Hypothalamus (tissue), 51 donors: ENCODE measurements at places on chromosomes 4 and X.

DNA sequence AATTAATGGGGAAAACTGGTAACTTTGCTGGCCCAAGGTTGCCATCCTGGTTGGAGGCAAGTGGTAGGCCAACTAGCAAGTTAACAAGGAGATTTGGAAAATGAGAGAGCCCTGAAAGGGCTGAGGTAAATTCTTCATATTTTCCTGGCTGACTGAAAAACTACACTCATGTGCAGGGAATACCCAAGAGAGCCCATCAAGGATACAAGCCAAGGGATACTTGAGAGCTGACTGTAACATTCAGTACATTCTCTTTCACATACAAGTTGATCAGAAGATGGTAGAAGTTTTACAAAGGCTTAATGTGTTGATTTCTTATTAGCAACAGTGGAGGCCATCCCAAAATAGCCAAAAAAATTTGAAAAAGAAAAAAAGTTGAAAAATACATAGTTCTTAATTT is 33.3 kb downstream of the IL2 start:
- no peak for DNase-seq

- no peak for DNase-seq
Measured at GRCh38 chr4:89308161-89308500, 531 bp upstream of the GPRIN3 start.

DNA sequence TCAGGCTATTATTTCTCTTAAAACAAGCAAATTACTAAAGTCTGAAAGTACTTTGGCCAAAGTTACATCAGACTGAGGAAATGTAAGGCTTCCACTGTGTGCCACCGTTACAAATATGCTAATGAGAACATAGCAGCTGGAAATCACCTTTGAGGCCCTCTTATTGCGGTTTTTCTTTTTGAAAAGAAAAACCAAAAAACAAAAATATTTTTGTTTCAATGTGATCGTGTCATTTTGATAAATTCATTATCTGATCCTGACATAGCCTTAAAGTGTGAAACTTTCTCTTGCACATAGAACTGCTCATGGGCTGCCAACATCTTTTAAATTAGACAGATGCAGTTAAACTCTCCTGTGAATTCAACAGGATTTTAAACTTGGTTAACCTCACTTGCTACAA is 2.8 kb upstream of the TIFA start:
- no peak for DNase-seq

- no peak for DNase-seq
Measured at GRCh38 chr4:77003400-77003799, 53.8 kb downstream of the SEPTIN11 start.

DNA sequence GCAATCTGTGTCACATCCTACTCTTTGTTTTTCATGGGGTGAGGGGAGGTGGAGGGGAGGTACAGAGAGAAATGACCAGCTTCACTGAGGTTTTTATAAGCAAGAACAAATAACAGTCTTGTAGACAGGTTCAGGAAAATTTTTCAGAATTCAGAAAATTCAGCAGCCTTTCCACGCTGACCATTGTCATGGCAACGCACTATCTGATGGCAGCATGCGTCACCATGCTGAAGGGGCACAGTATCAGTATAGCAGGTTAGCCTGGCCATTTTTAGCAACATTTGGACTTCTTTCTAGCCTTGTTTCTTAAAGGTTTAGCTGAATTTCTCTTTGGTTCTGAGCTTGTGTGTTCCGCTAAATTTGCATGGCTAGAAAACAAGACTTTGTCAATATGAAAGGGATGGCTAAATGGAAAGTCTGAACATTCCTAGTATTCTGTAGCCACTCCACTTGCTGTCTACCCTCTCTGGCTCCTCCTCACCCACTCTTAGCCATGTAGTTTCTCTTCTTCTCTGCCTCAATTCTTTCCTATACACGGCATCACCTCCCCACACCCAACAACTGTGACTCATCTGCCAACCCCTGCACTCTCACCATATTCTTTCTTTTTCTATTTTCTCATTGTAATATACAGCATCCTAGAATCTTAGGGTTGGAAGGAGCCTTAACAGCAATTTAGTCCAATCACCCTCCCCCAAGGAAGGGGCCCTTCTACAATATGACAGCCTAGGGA is 42.7 kb upstream of the CITED1 start:
- DNase-seq = no peak

- no peak for DNase-seq
Measured at GRCh38 chrX:153869473-153870287, 16.3 kb downstream of the L1CAM start.

DNA sequence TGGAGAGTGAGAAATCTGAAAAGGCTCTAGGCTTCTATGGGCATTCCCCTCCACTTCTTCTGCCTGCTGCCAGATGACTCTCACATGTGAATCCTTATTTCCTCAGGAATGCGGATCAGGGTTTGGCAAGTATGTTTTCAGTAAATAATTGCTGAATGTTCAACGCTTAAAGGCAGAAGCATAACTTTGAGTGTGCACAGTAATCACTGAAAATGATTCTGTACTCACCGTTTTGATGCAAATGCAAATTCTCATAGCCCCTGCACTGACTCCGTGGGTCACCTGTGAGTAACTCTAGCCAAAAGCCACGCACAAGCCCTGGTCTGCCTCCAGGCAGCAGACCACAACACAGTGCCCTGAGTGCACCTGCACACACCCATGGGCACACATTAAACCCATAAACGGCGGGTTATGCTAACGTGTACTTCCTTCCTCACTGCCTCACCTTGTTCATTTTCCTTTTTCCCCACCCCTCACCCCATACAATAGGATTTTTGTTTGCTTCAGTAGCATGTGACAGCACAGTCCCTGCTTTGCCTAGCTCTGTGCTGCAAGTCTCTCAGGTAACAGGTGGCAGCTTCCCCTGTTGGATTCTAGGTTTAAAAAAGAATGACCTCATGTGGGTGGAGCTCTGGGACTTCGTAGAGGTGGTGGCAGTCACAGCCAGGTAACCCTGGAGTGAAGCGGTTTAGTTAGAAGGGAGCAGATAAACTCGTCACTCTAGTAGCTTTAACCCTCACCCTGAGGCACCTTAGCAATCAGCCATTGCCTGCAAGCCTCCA is at the start of gene ARHGEF38:
Gene ARHGEF38, plus strand, starts transcription at position 656 of the 782 bp plus-strand sequence. CDS start 146 bp downstream, outside the sequence.
- no peak for DNase-seq

DNA sequence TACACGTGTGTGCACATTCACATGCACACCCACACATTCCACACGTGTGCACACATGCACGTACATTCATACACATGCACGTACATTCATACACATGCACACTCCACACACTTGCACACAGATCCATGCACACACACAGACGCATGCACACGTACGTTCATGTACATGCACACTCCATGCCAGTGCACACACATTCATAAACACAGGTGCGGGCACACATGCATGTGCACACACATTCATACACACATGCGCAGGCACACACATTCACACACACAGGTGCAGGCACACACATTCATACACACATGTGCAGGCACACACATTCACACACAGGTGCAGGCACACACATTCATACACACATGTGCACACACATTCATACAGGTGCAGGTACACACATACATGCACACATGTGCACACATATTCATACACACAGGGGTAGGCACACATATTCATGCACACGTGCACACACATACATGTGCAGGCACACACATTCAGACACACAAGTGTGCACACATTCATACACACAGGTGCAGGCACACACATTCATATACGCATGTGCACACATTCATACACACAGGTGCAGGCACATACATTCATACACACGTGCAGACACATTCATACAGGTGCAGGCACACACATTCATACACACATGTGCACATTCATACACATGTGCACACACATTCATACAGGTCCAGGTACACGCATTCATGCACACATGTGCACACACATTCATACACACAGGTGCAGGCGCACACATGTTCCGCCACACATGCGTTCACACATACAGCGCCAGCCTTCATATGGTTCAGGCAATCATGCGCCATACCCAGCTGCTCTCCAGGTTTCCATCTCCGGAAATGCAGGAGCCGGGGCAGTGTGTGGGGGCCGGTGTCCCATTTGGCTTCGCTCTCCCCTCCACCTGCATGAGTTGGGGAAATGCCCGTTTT is 124.8 kb downstream of the HMX1 start:
- DNase-seq = no peak

DNA sequence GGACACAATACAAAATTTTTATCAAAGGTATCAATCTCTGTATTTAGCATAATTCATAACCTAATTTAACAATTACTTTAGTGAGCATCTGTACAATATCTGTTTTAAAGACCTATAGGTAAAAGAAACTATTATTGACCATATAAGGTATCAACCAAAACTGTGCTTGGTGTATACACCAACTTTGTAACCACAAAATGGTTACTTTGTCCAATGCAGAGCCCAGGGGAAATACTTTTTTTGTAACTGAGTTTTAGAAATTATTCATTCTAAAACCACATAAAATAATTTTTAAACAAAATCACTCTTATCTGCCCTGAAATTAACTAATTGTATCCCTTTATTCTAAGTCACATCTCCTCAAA is 5.0 kb downstream of the CXXC4 start:
- no peak for DNase-seq

- no peak for DNase-seq
Measured at GRCh38 chr4:152763796-152764195, 15.7 kb downstream of the TIGD4 start.

DNA sequence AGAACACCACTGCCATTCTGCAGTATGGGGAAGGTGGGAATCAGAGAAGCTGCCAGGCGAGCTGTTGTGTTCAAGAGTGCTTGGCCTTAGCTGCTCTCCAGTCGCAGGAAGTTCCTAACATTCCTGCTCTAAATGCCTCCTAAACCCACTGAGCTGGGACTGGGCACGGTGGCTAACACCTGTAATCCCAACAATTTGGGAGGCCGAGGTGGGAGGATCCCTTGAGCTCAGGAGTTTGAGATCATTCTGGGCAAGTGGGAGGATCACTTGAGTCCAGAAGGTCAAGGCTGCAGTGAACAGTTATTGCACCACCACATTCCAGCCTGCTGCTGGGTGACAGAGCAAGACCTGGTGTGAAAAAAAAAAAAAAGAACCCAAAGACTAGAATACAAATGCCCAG is 690.3 kb upstream of the FAM241A start:
- no peak for DNase-seq

DNA sequence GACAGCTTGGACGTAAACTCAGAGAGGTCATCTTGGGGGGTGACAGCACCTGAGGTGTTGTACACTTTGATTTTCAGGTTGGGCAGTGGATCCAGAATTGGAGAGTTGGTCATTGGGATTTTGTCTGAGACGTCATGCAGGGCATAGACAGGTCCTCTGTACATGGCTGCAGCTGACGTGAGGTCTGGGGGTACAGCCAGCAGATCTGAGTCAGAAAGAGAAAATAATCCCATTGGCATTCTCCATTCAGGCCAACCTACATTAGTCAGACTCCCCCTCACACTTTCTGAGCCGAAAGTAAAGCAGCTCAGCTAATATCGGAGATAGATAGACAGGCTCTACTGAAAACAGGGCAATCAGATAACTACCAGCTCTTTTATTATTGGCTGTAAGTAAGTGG is 329.7 kb downstream of the UNC5C start:
- DNase-seq = no peak

DNA sequence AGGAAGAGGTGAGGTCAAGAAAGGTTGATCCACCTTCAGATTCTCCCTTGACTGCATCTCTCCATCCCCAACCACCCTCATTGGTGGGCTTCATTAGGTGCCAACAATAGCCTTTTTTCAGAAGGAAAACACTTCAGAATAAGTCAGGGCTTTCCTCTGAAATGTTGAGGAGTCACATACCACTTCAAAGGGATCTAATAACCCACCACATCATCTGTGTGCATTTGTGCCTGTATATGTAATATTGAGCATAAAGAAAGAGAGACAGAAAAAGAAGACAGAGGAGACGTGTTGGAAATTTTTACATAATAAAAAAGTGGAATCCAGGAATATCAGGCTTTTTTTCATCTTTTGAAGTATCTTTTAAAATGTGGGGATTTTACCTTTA is 209.1 kb upstream of the SLC7A11 start:
- no peak for DNase-seq

GRCh38 chr4:105657117-105657765 is 51.2 kb downstream of the INTS12 start:
- DNase-seq = no peak

- no peak for DNase-seq
Measured at GRCh38 chr4:128560754-128561495, 248.6 kb upstream of the JADE1 start.
